ENCODE measurements at places on chromosomes 6 and 20.

- DNase-seq = peak; percentile 61
Measured at GRCh38 chr6:33075568-33076405, at the start of gene HLA-DPB1. TSS of gene HLA-DPB1 (plus strand) at chr6:33075990. CDS start at chr6:33076042, 52 bp downstream.

DNA sequence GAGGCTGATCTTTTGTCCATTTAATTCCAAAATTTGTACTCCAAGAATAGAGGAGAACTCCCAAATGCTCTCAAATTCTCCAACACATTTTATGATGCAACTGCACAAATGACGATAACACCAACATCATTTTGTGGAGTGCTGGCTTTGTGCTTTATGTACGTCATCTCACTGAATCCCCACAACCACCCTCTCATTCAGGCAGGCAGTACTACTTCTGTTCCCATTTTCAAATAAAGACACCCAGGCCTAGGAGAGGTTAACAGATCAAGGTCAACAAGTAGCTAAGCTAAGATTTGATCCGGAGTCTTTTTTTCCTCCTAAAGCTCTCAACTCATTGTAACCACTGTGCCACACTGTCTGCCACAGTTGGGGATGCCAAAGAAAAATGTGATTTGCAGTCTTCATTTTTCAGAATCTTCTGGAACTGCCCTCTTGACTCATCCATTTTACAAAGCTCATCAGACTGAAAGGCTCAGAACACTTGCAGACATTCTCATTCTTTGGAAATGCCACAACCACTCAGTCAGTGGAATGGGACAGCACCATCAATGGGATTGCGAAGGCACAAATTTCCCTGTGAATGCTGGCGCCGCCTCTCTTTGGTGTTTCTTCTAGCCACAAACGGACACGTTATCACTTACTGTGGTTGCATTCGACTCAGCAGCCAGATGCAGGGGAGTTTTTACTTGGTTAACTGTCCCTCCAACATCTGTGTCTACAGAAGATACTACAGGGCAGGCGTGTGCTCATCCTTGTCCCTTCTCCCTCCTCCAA is 184.4 kb downstream of the GJA10 start:
- DNase-seq = no peak

- no peak for DNase-seq
Measured at GRCh38 chr6:158771399-158772152, 47.6 kb downstream of the EZR start.

DNA sequence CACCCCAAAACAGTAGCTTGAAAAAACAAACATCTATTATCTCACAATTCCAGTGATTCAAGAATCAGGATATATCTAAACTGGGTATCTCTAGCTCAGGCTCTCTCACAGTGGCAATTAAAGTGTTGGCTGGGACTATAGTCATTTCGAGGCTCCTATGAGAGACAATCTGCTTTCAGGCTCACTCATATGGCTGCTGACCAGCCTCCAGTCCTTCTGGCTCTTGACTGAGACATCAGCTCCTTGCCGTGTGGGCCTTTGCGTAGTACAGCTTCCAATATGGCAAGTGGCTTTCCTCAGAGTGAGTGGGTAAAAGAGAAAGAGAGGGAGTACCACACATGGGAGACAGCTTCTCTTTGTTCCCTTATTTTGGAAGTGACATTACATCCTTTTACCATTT is 327.2 kb downstream of the CENPW start:
- no peak for DNase-seq

DNA sequence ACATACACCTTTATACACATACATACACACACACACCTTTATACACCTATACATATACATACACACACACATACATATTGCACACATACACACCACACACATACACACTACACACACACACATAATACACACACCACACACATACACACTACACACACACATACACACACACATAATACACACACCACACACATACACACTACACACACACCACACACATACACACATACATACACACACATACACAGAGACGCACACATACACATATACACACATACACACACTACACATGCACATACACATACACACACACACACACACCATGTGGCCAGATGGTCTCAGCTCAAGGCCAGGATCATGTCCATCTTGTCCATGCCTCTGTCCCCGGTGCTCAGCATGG is 25.7 kb downstream of the BPIFB1 start:
- DNase-seq = no peak

DNA sequence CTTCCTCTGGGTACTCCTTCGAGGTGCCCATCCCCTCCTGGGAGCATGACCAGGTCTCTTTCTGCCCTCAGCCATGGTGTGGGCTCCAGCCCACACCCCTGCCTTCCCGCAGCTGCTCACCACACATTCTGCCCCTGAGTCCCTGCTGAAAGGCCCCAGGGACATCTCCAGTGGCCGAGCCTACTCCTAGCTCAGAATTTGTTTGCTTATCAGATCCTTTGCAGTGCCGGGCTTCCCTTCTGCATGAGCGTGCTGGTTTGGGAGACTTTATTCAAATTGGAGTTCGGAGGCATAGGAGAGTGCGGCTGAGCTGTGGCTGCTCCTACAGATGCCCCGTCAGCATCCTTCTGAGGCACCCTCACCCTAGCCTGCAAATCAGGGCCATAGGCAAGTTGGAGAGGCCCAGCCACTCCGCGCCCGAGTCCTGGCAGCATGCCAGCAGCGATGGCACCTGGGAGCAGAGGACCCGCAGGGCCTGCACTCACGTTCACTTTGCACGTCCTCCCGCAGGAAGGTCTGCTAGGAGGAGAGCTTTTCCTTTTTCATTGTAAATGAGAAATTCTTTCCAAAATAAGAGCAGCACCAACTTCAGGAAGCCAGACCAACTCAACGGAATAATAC is 327.3 kb downstream of the QKI start:
- no peak for DNase-seq

DNA sequence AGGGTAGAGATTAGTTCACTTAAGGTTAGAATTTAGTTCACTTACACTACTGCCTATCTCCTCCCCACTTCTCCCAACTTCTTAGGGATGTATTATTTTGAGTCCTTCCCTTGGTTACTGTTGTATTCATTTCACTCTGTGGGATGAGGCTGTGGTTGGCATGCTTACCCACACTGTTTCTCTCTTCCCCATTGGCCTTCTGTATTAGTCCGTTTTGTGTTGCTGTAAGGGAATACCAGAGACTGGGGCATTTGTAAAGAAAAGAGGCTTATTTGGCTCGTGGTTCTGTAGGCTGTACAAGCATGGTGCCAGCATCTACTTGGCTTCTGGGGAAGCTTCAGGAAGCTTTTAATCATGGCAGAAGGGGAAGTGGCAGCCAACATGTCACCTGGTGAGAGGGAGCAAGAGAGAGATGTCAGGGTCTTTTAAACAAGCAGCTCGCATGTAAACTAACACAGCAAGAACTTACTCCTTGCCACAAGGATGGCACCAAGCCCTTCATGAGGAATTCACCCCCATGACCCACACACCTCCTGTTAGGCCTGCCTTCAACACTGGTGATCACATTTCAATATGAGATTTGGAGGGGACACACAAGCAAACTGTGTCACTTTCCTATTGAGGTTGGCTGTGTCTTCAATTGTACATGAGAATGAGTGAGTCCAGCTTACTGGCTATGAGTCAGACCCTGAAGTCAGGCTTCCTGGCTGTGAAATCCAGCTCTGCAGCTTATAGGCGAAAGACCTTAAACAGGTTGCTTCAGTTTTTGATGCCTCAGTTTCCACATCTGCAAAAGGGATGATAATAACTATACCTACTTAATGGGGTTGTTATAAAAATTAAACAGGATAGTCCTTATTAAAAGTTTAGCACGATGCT is 53.3 kb downstream of the SYNDIG1 start:
- no peak for DNase-seq

GRCh38 chr6:26317503-26317902 is 47.5 kb upstream of the BTN3A2 start:
- no peak for DNase-seq

- no peak for DNase-seq
Measured at GRCh38 chr20:23585808-23586734, 17.8 kb upstream of the CST9L start.

All from HEK293T (cell line).